ENCODE measurements at places on chromosomes 7 and 10. TPM values are rescaled to one million over a fixed set of nuclear protein-coding genes. Genes with fewer than 3 reads are reported as not detected.

- no peak for DNase-seq
- H3K27ac ChIP-seq, result peak overlapping the region; percentile 79
- no peak overlapping the region for H3K4me3 ChIP-seq
Observed at GRCh38 chr7:134941185-134941900, 45.0 kb upstream of the AGBL3 start.

DNA sequence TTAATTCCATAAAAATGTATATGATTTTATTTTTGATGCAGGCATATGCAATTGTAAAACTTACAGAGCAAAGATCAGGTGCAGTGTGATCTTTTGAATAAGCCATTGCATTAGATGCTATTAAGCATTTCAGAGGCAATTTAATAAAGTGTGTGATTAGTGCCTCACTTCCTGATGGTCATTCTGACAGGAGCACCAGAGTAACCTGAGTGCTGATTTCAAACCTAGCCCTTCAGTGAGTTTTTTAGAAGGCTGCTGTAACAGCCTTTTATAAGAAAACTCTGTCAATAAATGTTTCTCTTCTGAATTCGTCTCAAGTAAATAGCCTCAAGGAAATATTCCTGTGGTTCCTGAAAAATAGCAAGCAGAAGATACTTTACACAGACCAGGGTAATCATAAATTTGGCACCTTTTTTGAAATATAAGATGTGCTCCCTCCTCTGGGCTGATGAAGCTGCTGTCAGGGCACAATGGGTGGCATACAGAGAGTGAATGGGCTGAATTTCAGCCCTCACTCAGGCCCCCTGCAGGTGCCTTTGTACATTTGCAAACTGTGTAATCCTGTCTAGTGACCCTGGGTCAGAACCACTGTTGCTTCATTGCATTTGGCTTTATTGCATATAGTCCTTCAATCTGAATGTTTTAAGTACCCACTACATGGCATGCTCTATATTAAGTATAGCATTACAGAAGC lies 193.7 kb upstream of the CSTF2T start:
- H3K36me3 ChIP-seq, result no peaks in the 10 kb centered on the region
- no peak overlapping the region for H3K4me3 ChIP-seq
- H3K27ac ChIP-seq, result peak overlapping the region; percentile 28
- peak; percentile 27 for DNase-seq
- H3K4me1 ChIP-seq, result peaks cover 3% of the 10 kb centered on the region

DNA sequence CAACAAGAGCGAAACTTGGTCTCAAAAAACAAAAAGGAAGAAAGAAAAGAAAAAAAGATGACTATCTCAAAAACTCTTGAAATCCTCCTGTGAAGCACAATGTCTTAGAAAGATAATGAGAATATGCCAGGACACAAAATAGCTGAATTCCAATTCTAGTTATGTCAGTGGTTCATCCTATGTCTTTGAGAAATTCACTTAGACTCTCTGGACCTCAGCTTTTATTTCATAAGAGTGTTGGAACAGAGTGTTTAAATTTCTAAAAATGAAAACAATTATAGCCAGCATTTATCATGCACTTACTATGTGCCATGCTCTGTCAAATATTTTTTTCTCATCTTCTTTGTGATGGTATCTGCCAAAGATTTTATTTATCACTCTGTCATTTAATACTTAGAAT lies 13.3 kb upstream of the HYCC1 start:
- H3K4me3 ChIP-seq, result no peak overlapping the region
- H3K27me3 ChIP-seq, result no peaks in the 10 kb centered on the region
- no peaks in the 10 kb centered on the region for H3K36me3 ChIP-seq
- no peak overlapping the region for H3K27ac ChIP-seq

GRCh38 chr10:129678186-129678585 lies 211.1 kb downstream of the MGMT start:
- no peak overlapping the region for H3K4me3 ChIP-seq
- H3K36me3 ChIP-seq, result no peaks in the 10 kb centered on the region
- H3K27me3 ChIP-seq, result no peaks in the 10 kb centered on the region
- no peaks in the 10 kb centered on the region for H3K4me1 ChIP-seq
- no peak overlapping the region for H3K27ac ChIP-seq

Gene MKX
- total RNA-seq, result 6.6 TPM

Data from aorta (tissue), 5 donors.